ENCODE measurements at places on chromosomes 1 and 21.

DNA sequence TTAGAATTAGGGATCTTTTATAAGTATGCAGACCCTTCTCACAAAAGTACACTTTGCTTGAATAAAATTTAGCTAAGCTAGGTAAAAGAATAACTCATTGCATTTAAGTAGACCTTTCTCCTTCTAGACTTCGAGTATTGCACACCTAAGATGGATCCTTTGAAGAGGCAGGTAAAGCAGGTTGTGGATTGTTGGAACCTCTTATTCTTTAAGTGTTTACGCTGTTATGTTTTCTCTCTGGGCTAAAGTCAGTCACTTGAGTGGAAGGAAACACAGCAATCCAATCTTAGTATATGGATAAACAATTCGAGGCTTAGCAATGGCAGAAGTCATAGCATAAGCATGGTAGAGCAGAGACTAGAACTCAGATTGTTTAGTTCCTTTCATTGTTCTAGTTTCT lies 11.4 kb downstream of the MAGI3 start:
- DNase-seq: no peak

DNA sequence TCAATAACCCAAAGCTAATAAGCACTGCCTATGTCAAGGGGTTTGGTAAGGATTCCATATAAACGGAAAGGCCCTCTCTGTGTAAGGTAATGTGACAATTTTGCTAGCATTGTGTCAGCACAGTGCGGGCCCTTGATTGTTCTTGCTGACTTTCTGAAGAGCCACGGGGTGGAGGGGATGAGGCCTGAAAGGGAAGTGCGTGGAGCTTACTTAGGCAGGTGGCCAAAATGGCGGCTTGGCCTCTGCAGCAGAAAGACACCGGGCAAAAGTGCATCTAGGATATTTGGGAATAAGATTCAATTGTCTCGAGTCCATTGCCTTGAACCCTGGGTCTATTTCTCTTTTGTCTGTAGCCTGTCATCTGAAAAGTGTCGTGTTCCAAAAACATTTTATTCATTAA lies 114.3 kb downstream of the TGFB2 start:
- DNase-seq: no peak

DNA sequence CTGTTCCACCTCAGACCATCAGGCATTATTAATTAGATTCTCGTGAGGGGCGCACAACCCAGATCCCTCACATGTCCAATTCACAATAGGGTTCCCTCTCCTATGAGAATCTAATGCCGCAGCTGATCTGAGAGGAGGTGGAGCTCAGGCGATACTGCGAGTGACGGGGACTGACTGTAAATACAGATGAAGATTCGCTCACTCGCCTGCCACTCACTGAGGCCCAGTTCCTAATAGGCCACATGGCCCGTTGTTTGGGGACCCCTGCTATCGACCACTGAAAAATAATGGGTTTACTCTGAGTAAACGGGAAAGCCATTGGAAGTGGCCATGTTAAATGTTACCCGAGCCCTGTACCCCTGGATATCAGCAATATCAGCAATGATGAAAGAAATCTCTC lies 65.9 kb downstream of the GRIK1 start:
- no peak for DNase-seq

GRCh38 chr1:202968895-202969295 lies 1.8 kb upstream of the CYB5R1 start:
- DNase-seq: peak; percentile 60

GRCh38 chr1:175742790-175743459 lies 470 bp downstream of the TNR start:
- DNase-seq: no peak

- DNase-seq: no peak
These were observed 240.3 kb downstream of the PLPP3 start for GRCh38 chr1:56339093-56339492.

All from activated CD8-positive, alpha-beta T cell treated with anti-CD3 and anti-CD28 coated beads, Interleukin-2, amount 10 ng/mL, durations not matched to agents 7 days and 5 days (primary cell).